MG63 (cell line): ENCODE measurements at places on chromosomes 7 and 10. TPM values are rescaled to one million over a fixed set of nuclear protein-coding genes. Genes with fewer than 3 reads are reported as not detected.

The LEP gene
- not detected in 2 replicates for total RNA-seq

The MYOZ1 gene
- total RNA-seq = not detected in 2 replicates

The RBM17 gene
- 27.2 and 99.9 TPM in 2 replicates for total RNA-seq

The ARMC3 gene
- total RNA-seq = not detected in 2 replicates

The LIPK gene
- total RNA-seq = not detected in 2 replicates

The SFRP5 gene
- not detected in 2 replicates for total RNA-seq

The AOAH gene
- not detected in 2 replicates for total RNA-seq

The ANKRD61 gene
- total RNA-seq = not detected in 2 replicates

The MYO1G gene
- 0.03 TPM in 1 of 2 replicates, not detected in the other for total RNA-seq

The IGFBP1 gene
- total RNA-seq = not detected in 2 replicates

The CDH23 gene
- total RNA-seq = 0.07 TPM in 1 of 2 replicates, not detected in the other

The AS3MT gene
- total RNA-seq = 0.17 and 1.7 TPM in 2 replicates

The SLC16A9 gene
- total RNA-seq = 1.4 and 4.0 TPM in 2 replicates

The EN2 gene
- 1.6 and 1.7 TPM in 2 replicates for total RNA-seq

The TUBAL3 gene
- not detected in 2 replicates for total RNA-seq

The GJD4 gene
- not detected in 2 replicates for total RNA-seq

The SPDYE11 gene
- not detected in 2 replicates for total RNA-seq

The SPDYE2 gene
- not detected in 2 replicates for total RNA-seq

The PIK3CG gene
- total RNA-seq = not detected in 2 replicates

The CPED1 gene
- 3.3 and 3.7 TPM in 2 replicates for total RNA-seq

The ANKRD1 gene
- total RNA-seq = 0.59 TPM in 1 of 2 replicates, not detected in the other

The FLNC gene
- total RNA-seq = 71.1 and 93.1 TPM in 2 replicates
